ENCODE measurements at places on chromosomes 12 and 14.

- no peak for DNase-seq
Observed at GRCh38 chr14:56569174-56569573, 10.4 kb upstream of the TMEM260 start.

- DNase-seq, result no peak
Observed at GRCh38 chr14:96352708-96353107, 10.4 kb downstream of the ATG2B start.

- DNase-seq, result peak; percentile 75
Observed at GRCh38 chr12:19440019-19440858, 947 bp downstream of the AEBP2 start.

DNA sequence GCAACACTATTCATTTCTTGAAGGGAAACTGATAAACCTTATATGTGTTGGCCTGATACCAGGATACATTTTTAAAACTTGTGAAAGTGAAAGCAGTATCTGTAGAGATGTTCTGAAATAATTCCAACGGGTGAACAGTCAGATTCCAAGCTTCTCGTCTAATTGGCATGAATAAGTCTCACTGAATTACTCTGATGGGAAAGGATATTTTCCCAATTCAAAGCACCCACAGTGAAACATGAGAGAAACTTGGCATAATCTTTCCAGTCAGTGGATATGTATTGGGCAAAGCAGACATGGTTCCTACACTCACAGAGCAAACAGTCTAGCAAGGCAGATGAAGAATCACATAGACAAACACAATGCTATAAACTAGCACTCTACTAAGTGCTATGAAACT is 413.1 kb downstream of the MED13L start:
- no peak for DNase-seq

GRCh38 chr12:53803703-53804102 is 51.9 kb upstream of the CISTR start:
- DNase-seq, result no peak

- no peak for DNase-seq
Observed at GRCh38 chr14:96256407-96256806, 397 bp downstream of the BDKRB1 start.

DNA sequence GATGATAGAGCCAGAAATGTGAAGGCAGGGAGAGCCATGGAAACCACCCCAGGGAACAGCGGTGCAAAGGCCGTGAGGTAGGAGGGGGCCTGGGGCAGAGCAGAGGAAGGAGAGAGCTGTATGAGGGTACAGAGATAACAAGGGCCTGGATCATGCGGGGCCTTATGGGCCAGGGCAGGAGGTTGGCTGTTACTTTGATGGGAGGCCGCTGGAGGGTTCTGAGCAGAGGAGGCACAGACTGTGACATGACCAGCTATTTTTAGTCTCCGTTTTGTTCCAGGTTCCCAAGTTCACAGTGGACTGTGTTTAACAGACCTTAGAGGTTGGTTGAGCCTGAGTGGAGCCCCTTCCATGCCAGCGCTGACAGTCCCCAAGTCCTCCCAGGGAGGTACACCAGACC is 118.6 kb downstream of the GCH1 start:
- no peak for DNase-seq

DNA sequence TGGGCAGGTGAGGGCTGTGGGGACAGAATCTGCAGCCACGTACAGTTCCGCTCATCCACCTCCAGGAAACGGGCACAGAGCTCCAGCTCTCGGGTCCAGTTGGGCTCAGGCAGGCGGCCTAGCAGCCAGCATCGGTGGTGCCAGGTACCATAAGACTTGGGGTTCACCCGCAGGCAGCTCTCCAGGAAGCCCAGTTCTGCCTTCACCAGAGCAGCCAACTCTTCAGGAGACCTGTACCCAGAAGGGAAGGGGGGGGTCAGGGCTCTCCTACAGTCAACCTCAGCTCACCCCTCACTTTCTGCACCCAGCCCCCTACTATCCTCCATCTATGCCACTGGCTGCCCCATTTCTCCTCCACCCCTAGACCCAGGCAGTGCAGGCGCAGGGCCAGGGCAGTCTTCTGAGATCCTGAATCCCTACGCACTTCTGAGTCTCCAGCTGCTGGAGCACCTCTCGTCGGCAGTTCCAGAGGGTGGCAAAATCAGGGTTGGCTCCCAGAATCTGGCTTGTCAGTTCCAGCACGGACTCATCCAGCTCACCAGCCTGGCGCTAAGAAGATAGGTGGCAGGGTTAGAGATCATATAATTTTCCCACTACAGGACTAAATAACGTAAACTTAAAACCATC is 1.4 kb downstream of the RABGGTA start:
- no peak for DNase-seq

DNA sequence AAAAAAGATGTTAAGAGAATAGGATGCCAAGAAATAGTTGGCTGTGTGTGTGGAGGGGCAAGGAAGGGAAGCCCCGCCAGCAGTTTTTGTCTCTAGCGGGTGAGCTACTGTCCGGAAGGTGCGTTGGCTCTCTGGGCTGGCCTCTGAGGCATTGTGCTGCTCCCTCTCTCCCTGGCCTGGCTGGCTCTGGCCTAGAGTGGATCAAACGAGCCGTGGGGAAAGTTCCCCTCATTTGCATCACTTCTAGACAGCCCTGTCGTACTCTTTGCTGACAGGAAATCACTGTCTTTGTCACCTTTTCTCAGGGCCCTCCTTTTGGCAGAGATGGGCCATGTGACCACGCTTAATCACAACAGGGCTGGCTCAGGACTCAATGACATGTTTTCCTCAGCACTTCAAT is 236.1 kb upstream of the NPAS3 start:
- DNase-seq, result peak; percentile 40

DNA sequence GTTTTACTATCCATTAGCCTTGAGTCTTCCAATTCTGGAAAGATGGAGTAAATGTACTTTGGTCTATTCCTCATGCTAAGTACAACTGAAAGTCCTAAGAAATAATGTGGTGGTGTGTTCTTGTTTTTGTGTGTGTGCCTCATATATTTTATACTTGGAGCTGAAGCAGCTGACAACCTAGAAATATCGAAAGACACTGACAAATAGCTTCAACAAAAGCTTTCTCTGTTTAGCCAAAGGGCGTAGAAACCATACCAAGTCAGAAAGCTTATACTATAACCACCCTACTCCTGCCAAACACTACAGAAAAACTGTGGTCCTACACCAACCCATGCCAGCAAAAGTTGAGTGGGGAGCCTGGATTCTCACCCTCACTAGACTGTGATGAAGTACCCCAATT is 188.4 kb downstream of the GPHN start:
- no peak for DNase-seq

- DNase-seq, result no peak
Observed at GRCh38 chr12:104197264-104197663, 18.3 kb upstream of the TXNRD1 start.

- DNase-seq, result no peak
Observed at GRCh38 chr12:45975506-45975905, 14.9 kb downstream of the SCAF11 start.

DNA sequence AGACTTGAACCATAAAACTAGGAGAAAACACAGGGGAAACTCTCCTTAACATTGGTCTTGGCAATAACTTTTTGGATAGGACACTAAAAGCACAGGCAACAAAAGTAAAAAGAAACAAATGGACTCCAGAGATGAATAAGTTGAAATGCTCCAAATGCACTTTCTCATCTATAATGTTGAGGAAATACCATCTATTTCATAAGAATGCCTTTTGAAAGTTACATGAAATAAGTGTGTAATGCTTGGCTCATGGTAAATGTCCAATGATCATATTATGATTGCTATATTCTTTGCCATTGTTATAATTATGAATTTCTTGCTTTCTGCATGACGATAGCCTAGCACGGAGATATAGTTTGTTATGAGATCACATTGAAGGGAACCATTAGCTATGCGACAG is 19.8 kb downstream of the PDE6H start:
- no peak for DNase-seq

DNA sequence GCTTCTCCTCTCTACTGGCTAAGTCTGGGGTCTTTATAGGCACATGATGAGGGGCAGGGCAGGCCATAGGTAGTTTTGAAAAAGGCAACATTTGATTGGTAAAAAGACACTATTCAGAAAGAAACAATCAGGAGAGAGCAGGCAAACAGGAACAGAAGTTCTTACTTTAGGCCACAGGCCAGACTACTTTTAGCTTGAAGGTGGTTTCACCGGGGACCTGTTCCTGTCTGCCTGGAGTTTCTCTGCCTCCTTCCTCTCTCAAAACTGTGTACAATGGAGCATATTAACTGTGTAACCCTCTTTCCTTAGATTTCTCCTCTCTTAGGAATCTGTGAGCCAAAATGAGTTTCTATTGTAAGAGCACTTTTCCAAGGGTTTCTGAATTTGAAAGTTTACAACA is 167.9 kb upstream of the AVPR1A start:
- DNase-seq, result no peak

DNA sequence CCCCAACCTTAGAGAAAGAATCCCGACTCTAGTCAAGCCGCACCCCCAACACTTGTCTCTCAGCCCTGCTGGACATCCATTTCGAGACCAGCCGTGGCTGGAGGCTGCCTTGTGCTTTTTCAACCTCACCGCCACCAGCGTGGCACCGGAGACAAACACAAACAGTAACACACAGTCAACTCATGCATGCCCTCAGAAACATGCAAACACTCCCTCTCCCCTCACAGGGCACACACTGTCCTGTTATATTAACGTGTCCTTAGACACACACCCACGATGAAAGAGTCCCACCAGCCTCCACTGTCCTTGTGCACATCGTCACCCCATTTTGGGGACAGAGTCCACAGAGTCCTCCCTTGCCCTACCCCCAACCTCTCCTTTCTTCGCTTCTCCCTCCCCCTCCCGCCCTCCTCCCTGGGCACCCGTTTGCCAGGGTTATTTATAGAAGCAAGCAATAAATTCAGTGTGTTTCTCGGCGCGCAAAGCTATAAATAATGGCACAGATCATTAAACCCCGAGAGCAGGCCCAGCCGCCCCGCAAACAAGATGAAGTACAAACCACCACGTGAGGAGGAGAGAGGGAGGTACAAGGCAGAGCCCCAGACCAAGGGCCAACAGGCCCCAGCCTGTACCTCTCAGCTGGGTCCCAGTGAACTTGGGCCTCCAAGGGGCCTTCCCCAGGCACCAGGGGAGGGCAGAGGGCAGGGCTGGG is 27.9 kb downstream of the SMUG1 start:
- no peak for DNase-seq

DNA sequence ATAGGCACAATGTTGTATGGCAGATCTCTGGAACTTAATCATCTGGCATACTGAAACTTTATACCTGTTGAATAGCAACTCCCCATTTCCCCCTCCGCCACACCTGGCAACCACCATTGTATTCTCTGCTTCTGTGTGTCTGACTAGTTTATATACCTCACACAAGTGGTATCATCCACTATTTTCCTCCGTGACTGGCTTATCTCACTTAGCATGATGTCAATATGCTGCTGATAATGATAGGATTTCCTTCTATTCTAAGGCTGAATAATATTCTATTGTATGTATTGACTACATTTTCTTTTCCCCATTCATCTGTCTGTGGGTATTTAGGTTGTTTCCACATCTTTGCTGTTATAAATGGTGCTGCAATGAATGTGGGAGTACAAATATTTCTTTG is 21.5 kb downstream of the BRMS1L start:
- no peak for DNase-seq

DNA sequence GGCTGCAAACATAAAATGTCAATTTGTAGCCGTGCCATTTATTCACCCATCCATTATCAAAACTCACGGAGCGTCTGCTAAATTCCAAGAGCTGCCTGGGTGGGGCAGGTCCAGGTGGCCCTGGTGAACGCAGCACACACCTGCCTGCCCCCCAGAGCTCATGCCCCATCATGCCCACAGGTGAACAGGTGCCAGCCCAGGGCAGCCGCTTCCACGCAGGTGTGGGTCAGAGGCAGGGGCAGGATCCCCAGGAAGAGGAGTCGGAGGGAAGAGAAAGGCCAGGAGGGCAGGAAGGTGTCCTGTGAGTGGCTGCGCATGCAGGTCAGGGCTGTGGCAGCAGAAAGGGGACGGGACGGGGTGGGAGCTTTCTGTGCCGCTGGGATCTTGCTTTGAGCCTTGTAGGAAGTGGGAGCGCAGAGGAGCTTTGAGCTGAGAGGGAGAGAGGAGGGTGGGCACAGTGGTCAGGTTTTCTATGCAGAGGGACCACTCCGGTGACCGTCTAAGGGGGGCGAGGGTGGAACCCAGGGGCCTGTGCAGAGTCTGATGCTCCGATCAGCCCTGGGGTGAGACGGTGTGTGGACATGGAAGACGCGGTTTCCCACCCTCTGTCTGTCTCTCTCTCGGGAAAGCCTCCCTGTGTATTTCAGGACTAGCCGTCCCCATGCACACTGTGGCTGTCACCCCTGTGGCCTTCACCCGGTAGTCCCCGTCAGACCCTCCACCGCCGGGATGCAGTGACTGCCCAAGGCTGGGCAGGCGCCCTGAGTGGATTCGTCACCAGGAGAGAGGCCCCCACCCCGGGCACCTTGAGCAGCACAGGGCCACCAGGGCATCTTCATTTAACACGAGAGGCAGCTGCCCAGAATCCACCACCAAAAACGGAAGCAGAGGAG is 26.7 kb downstream of the GALNT9 start:
- no peak for DNase-seq

GRCh38 chr12:87509237-87509820 is 519.9 kb downstream of the C12orf50 start:
- DNase-seq, result no peak

DNA sequence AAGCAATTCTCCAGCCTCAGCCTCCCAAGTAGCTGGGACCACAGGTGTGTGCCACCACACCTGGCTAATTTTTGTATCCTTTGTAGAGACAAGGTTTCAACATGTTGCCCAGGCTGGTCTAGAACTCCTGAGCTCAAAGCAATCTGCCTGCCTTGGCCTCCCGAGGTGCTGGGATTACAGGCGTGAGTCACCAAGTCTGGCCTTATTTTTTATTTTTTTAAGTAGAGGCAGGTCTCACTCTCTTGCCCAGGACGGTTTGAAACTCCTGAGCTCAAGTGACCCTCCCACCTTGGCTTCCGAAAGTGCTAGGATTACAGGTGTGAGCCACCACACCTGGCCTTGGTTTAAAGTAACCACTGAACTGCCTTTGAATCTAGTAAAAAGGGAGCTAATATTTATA is 56.8 kb downstream of the SPPL3 start:
- DNase-seq, result no peak

DNA sequence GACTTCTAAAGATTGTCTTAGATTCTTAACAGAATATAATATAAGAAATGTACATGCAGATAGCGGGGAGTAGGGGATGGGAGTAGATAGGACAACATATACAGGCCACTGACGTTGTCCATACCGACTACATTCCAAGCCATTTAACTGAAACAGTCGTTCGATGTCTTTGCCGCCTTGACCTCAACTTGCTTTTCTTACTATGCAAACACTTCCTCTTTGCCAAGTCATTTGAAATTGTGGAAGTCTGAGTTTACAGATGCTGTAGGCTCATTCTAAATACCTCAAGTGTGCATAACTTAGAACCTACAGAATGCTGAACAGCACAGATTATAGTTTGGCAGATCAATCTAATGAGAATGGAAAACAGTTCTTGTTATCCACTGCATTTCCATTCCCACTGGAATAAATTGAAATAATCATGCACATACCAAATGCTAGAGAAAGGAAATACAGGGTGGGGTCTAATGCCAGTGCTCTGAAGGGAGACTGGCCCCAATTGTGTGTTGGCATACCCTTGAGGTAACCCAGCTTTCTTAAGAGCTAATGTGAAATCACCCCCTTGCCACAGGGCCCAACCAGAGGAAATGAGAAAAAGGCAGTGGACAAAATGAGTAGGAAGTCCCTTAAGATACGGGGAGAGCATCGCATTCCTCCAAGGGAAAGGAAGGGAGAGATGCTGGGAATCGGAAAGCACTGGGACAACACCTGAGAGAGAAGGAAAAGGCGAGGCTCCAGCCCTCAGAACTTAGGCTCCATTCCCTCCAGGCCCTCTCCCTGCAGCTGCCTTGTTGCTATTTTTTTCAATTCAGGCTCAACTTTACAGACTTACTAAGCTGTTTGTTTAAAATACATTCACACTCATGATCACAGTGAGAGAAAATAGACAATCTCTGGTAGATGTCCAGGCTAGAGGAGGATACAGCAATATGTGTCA is 380.9 kb upstream of the TMTC1 start:
- DNase-seq, result no peak

Data from activated CD4-positive, alpha-beta T cell treated with anti-CD3 and anti-CD28 coated beads for 48 hours (primary cell).